NCI-H345 (cell line): ENCODE measurements at places on chromosomes 3 and 15.

DNA sequence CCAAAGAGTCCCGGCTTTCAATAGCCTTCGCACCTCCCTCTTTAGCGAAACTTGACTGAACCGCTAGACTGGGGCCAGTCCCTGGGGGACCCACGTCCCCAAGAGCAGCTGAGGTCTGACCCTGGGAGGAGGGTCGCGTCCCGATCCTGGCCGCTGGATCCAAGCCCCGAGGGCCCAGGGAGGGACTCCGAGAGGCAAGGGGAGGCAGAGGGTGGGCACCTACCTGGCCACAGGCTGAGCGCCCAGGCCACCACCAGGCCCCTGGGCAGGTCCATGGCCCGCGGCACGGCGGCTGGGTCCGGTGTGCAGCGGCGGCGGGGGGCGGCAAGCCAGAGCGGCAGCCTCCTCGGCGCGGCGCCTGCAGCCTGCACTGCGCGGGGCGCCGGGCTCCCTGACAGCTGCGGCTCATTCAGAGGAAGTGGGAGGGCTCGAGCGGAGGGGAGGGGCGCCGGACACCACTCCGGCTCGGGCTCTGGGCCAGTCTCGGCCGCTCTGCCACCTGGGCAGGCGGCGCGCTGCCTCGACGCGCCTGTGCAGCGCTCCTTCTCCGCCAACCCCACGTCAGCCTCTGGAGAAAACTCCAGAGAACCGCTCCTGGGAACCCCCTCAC lies at the start of gene ITGA11:
TSS of gene ITGA11 (minus strand) at position 372 of the 610 bp plus-strand sequence. CDS start at position 275, 97 bp downstream.
- peak; percentile 27 for DNase-seq

DNA sequence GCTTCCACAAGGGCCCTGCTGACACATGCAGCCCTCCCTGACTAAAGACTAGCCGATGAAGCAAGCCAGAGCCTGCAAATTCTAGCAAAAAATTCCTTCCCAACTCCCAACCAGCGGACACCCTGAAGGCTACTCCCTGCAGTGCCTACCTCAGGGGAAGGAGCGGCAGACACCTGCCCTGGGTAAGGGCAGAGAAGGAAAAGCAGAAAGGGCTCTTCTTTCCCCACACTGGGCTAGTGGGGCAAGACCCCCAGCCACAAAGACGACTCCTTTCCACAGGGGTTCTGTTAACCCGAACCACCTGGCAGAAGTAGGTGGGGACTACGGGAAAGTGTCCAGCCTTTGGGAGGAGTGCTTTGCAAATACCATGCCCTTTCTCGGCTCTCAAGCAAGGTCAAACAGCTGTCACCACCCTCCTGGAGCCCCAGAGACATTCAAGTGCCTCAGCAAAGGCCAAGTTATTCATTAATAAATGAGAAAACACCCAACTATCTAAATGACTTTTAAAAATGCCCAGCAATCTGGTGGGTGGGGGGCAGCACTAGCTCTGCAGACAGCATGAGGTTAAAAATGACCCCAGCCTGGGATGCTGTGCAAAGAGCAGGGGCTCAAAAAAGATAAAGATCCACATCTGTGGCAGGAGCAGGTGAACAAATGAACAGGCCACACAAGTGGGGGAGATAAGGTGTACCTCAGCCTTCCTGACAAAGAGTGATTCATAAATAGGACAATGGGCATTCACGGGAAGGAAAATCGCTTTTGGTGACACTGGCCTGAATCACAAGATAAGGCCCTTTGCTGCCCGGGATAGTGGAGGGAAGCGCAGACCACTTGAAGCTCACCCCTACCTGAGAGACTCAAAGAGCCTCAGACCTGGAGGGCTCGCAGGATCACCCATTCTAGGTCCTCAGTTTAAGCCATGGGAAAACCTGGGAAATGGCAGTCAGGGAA lies 33.0 kb downstream of the CCDC12 start:
- DNase-seq, result no peak

GRCh38 chr15:40957581-40958051 lies 4.3 kb downstream of the CHAC1 start:
- peak; percentile 64 for DNase-seq

DNA sequence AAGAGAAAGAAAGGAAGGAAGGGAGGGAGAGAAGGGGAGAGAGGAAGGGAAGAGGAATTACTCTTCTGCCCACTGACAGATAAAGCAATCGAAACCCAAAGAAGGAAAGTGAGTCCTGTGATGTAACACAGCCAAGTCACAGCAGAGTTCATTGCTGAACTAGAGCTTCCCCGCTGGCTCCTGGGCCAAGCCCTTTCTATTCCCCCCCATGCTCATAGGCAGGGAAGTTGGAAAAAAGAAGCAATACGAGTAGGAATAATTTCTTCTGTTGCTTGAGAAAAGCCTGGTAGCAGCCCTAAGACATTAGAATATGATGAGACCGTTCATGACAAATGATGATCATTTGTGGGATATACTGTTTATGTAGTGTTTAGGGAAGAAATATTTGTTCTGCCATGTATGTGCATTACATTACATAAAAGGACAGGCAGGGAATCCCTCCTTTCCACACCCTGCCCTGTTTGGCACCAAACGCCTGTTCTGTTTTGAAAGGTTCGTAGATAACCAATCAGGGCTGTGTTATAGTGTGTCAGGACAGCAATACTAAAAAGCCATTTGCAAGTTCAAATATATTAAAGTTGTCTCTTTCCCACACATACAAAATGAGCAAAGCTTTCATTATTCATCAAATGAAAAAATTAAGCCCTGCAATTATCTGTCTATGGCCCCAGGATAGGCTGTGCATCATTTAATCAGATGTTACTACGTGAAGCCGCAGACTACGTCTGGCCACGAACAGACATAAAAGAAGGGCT lies 111.0 kb upstream of the TRPM1 start:
- DNase-seq, result no peak

DNA sequence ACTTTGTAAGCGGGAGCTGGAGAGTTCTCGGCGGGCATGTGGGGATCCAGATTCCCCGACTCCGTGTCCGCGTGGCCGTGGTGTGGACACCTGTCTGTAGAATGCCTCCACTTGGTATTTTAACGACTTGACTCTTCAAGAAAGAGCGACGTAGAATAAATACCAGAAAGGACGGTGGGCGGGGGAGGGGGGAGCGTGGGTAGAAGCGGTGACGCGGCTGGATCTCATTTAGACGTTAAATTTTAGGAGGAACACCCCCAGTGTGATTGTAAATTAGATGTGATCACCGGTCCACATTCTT lies 620 bp upstream of the PYGO1 start:
- no peak for DNase-seq

GRCh38 chr3:126494204-126494969 lies 18.7 kb upstream of the ZXDC start:
- no peak for DNase-seq

DNA sequence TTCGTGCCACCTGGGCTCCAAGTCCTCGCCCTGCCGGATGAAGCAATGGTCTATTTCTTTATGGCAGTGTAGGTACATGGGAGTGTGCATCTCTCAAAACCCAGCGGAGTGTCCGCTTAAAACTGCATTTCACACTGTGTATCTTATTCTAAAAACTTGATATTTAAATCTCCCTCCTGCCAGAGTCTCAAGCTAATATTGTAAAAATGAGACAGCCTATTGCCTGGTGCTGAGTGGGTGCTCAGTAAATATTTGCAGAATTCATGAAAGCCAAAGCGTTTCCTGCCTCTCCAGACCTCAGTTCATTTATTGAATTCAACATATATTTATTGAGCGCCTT lies 330 bp upstream of the TBC1D2B start:
- no peak for DNase-seq

DNA sequence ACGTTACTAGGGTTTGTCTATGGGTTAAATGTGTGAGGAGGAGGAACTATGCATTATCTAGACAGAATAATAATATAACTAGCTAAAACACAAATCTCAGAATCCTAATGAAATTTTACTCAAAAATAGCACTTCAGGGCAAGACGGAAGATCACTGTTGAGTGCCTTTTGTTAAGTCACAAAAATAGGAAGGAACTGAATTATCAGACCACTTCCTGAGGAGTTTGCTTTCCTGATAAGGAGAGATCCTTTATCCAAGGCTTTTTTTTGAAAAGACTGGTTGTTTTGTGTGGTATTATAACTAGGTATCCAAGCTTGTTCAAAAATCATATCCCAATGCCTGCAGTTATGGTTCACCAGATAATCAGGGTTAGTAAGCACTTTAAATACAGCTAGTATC lies 34.6 kb downstream of the NR2E3 start:
- no peak for DNase-seq

GRCh38 chr3:105944276-105944675 lies 75.5 kb upstream of the CBLB start:
- no peak for DNase-seq

DNA sequence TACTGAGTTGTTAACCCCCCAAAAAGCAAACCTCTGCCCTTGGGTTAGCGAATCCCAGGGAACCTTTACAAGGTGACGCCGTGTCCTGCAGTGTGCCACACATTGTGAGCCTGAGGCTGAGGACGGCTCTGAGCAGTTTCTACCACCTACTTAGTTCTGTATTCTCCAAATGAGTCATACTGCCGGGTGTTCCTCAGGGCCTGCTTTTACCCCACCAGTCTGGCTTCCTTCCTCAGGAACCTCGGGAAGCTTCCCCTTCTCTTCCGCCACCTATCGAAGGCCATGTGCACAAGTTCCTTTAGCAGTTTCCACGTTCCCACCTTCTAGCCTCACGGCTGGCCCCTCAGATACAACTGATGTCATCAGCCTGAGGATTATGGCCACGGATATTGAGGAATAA lies 384.0 kb upstream of the TPM1 start:
- no peak for DNase-seq

- no peak for DNase-seq
Measured at GRCh38 chr15:90817117-90818057, 51.0 kb upstream of the FURIN start.

GRCh38 chr15:97968380-97968779 lies 7.9 kb downstream of the ARRDC4 start:
- DNase-seq, result no peak

- DNase-seq, result no peak
Measured at GRCh38 chr3:187957165-187957581, 196.8 kb upstream of the LPP start.

- no peak for DNase-seq
Measured at GRCh38 chr15:25408929-25409328, 29.9 kb downstream of the UBE3A start.

DNA sequence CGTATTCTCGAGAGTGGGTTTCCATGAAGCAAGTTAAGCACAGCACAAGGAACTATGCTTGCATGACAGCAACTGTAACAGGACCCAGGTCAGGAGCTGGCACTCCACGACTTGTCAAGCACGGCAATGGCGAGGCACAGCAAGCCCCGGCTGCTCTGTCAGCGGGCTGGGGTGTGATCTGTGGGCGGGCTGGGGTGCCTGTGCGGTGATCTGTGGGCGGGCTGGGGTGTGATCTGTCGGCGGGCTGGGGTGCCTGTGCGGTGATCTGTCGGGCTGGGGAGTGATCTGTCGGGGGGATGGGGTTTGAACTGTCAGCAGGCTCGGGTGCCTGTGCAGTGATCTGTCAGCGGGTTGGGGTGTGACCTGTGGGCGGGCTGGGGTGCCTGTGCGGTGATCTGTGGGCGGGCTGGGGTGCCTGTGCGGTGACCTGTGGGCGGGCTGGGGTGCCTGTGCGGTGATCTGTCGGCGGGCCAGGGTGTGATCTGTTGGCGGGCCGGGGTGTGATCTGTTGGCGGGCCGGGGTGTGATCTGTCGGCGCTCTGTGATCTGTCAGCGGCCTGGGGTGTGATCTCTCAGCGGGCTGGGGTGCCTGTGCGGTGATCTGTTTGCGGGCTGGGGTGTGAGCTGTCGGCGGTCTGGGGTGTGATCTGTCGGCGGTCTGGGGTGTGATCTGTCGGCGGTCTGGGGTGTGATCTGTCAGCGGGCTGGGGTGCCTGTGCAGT lies 205.7 kb downstream of the XXYLT1 start:
- DNase-seq, result no peak

DNA sequence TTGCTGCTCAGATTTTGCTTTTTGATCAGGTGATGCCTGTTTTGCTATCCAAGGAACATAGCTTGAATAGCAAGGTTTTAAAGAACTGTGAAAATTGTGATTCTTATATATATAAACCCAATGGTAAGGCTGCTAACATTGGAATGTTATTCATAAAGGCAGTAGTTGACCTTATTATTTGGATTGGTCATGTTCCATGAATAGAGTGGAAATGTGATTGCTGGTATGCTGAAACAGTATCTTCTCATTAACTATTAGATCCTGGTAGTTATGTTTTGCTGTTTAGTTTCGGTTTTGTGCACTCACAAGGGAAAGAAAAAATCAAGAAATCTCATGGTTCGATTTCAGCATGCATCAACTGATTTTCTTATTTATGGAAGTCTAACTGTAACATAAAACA lies 78.7 kb upstream of the NPHP3 start:
- no peak for DNase-seq

DNA sequence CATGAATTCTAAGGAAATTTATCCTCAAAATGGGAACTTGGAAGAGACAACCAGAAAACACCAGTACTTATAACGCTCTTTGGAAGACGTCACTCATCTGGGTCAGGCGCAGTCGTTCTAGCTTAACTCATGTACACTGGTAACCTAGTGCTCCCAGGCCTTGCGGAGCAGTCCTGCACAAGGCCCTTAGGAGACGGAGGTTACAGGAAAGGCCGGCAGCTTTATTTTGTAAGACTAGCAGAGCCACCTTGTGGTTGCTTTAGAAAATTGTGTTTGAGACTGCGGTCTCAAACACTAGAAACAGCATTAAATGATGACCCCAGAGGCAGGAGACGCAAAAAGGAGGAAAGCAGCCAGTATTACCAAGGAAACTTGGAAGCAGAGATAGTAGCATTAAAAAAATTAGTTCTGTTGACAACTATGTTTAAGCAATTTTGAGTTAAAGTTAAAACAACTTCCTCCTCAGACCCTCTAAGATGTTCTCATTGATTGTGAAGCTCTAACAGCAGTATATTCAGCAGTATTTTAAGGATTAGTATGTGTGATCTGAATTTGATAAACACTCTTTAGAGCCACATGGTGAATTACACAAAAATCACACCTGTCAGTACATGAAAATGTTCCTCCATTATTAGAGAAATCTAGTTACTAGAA lies 141.9 kb upstream of the C2CD4B start:
- DNase-seq, result peak; percentile 42

- no peak for DNase-seq
Measured at GRCh38 chr3:141294301-141294700, 62.7 kb downstream of the PXYLP1 start.

GRCh38 chr3:46566040-46566641 lies at the start of gene LRRC2:
Gene LRRC2, minus strand, starts transcription at chr3:46566302. Its CDS starts 14,711 bp downstream, at chr3:46551591.
- DNase-seq, result peak; percentile 0

- DNase-seq, result no peak
Measured at GRCh38 chr3:189084620-189085019, 87.2 kb upstream of the TPRG1 start.

- no peak for DNase-seq
Measured at GRCh38 chr3:162765524-162765923, 1268.9 kb downstream of the OTOL1 start.

DNA sequence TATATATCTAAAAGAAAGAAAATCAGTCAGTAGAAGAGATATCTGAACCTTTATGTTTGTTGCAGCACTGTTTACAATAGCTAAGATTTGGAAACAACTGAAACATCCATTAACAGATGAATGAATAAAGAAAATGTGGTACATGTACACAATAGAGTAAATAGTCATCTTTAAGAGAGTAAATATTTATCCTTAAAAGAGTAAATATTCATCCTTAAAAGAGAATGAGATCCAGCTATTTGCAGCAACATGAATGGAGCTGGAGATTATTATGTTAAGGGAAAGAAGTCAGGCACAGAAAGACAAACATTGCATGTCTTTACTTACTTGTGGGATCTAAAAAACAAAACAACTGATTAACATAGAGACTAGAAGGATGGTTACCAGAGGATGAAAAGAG lies 197.0 kb upstream of the CBLB start:
- peak; percentile 22 for DNase-seq

- DNase-seq, result no peak
Measured at GRCh38 chr3:94616833-94617232, 554.0 kb downstream of the NSUN3 start.
